Uterus (tissue), 4 donors: ENCODE measurements at places on chromosomes 12 and 14.
A peak's percentile ranks its signal among the peaks of the same experiment; 100 is the strongest.

GRCh38 chr14:24363401-24363800 is 4.6 kb upstream of the NFATC4 start:
- DNase-seq = no peak

DNA sequence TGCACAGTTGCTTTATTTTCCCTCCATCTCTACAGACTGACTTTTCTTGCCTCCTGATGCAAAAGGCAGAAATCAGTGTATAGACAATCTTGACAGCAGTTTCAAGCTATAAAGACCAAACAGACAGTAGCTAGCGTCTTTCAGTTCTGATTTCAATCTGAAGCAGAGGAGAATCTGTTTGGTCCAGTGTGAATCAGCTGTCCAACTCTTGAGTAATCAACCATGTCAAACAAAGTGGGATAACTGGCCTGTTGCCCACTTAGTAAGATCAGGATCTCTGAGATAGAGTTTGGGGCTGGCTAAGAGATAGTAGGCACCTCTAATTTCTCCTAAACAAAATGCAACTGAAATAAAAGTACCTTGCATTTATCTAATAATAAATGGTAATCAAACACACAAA is 797.4 kb upstream of the FBXO33 start:
- DNase-seq = no peak

GRCh38 chr14:42480255-42480654 is 873.6 kb downstream of the LRFN5 start:
- DNase-seq = no peak

GRCh38 chr14:95339301-95339865 is 19.7 kb upstream of the CLMN start:
- no peak for DNase-seq

- DNase-seq = no peak
Measured at GRCh38 chr12:6219980-6220379, 19.8 kb downstream of the CD9 start.

DNA sequence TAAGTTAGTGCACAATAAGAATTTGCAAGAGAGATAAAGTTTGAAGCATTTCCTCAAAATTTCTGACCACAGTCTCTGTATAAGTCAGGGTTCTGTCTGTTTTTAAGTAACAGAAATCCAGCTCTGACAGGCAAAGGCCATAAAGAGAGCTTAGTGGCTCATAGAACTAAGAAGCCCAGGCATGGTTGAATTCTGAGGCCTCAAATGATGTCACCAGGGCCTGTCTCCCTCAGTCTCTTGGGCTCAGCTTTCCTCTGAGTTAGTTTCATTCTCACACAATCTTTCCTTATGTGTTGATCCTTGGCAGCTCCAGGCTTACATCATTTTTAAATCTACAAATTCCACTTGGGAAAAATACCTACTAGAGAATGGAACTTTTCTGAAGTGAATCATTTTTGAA is 173.4 kb upstream of the ATP2B1 start:
- no peak for DNase-seq

GRCh38 chr12:81963636-81964035 is 204.5 kb upstream of the PPFIA2 start:
- DNase-seq = no peak

GRCh38 chr12:868722-869121 is 80.8 kb downstream of the RAD52 start:
- DNase-seq = no peak

GRCh38 chr12:48334808-48335207 is 15.9 kb downstream of the ZNF641 start:
- DNase-seq = no peak

GRCh38 chr14:63460680-63461369 is 82.4 kb downstream of the PPP2R5E start:
- no peak for DNase-seq

GRCh38 chr12:87140262-87140661 is 884.1 kb upstream of the MGAT4C start:
- DNase-seq = no peak

DNA sequence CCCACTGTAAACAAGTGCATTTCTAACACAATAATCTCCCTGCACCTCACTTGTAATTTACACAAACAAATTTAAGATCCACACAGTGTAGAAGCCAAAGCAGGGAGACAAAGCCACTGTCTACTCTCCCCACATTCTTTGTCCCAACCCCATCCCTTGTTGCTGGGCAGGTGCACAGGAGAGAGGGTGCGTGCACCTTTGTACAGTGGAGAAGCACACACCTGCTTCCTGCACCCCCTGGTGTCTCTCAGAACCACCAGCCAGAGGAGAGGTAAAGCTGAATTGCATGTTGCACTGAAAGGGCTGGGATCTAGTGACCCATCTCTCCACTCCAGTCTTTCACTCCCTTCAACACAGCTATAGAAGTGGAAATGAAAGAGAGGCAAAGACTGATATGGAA is 51.4 kb upstream of the IFNG-AS1 start:
- no peak for DNase-seq

GRCh38 chr12:109847142-109847735 is 14.0 kb upstream of the TRPV4 start:
- no peak for DNase-seq

DNA sequence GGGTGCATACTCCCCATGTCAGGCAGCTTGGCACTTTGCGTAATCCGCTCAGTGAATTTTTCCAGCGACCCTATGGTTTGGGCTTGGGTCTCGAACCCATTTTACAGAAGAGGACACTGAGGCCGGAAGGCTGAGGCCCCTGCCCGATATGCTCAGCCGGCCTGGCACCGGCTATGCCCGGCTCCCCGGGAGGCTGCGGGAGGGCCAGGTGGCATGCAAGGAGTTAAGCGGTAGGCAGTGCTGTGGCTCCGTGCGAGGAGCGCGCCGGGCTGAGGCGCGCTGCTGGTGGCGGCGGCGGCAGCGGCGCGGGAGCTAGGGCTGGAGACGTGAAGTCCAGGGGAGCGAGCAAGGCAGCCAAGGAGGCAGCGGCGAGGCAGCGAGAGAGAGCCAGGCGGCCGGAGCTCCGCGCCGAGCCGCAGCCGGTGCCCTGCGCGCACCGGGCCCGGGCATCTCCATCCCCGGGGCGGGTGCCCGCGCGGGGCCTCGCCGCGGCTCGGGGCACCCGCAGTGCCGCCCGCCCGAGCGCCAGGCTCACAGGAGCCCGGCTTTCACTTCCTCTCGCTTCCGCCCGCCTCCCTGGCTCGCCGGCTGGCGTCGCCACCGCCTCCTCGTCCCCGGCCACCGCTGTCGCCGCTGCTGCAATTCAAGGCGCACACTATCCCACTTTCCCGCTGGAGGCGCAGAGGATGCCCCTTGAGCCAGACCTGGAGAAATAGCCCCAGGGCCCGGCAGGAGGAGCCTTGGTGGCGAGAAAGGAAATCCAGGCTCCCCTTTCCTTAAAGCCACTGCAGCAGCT is at the start of gene WSCD2:
Gene WSCD2, plus strand, starts transcription at position 272 of the 796 bp plus-strand sequence. CDS start 66,545 bp downstream, outside the sequence.
- peak; percentile 67 for DNase-seq

GRCh38 chr12:6056406-6057240 is 67.8 kb downstream of the VWF start:
- no peak for DNase-seq

GRCh38 chr12:109871668-109872314 is 8.6 kb downstream of the GLTP start:
- no peak for DNase-seq

DNA sequence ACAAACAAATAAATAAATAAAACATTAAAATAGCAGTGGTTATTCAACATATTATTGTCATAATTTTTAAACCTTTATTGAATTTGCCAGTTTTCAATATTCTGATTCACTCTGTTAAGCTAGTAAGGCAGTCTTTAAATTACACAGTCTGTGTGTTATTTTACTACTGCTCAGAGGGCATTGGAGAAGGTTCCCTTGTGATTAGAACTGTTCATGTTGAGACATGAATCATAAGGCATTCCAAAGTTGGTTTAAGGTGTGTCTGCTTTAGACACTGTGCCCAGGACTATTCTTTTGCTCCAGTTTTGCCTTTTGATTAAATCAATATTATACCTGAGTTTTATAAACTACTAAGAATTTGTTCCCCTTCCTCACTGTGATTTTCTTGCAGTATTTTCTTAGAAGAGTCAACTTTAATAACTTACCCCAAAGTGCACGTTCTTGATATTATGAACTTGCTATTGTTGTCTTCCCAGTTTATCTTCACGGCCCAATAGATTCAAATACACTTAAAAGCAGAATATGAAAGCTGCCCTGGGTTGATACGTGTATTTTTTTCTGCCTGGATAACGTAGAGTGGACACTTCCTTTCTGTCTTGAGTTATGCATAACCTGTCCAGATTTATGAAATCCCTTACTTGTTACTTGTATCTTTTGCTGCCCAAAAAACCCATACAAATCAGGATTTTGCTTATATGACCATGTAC is 105.3 kb upstream of the BCAT1 start:
- no peak for DNase-seq

GRCh38 chr14:92026548-92027190 is 13.2 kb downstream of the TRIP11 start:
- no peak for DNase-seq

GRCh38 chr12:49487605-49488004 is 51.2 kb upstream of the KCNH3 start:
- no peak for DNase-seq

DNA sequence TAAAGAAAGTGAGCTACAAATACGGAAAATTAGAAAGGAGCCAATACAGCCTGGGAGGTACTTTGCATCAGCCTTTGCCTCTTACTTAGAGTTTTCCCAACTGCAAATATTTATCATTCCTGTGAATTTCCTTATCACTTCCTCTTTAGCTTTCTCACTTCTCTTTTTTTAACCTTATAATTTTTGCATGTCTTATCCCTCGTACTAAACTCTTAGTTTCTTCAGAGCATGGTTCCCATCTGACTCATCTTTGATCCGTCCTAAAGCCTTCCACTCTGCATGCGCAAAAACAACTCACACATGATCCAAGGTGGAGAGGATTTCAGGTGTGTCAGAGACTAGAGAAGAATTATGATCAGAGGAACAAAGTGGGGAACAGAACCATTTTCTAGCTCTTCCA is 9.6 kb upstream of the SNAPC1 start:
- DNase-seq = no peak
